ENCODE measurements at places on chromosomes 4 and X.

- DNase-seq, result no peak
Observed at GRCh38 chrX:21798677-21799219, 40.7 kb upstream of the MBTPS2 start.

GRCh38 chr4:151195801-151196200 is 81.2 kb upstream of the PRSS48 start:
- no peak for DNase-seq

- no peak for DNase-seq
Observed at GRCh38 chr4:132827522-132827921, 321.6 kb upstream of the PCDH10 start.

DNA sequence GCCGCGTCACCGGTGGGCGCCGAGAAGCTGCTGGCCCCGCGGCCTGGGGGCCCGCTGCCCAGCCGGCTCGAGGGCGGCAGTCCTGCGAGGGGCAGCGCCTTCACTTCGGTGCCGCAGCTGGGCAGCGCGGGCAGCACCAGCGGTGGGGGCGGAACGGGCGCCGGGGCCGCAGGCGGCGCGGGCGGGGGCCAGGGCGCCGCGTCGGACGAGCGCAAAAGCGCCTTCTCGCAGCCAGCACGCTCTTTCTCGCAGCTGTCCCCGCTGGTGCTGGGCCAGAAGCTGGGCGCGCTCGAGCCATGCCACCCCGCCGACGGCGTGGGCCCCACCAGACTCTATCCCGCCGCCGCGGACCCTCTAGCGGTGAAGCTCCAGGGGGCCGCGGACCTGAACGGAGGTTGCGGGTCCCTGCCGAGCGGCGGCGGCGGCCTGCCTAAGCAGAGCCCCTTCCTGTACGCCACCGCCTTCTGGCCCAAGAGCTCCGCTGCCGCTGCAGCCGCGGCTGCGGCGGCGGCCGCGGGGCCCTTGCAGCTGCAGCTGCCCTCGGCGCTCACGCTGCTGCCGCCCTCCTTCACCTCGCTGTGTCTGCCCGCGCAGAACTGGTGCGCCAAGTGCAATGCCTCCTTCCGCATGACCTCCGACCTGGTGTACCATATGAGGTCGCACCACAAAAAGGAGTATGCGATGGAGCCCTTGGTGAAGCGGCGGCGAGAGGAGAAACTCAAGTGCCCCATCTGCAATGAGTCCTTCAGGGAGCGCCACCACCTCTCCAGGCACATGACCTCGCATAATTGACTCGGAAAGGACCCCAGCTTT is 5.6 kb downstream of the PRDM8 start:
- DNase-seq, result no peak

GRCh38 chr4:118761397-118762016 is 74.4 kb downstream of the SEC24D start:
- no peak for DNase-seq

DNA sequence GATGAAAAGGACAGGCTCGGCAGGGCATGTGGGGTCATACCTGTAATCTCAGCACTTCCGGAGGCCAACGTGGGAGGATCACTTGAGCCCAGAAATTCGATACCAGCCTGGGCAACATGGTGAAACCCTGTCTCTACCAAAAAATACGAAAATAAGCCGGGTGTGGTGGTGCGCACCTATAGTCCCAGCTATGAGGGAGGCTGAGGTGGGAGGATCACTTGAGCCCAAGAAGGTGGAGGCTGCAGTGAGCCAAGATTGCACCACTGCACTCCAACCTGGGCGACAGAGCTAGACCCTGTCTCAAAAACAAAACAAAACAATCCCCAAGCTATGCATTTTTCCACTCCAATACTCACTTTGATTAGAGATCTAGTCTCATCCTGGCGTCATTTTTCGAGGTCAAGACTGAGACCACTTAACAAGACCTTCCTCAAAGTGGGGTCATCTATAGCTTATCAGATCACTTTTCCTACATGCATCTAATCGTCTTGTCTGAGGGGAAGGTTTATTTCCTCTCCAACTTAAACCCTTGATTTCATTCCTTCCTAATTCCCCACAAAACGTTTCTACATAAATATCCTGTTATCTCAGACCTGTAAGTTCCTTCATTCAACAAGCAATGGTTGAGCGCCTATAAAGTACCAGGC is 1.3 kb downstream of the NKAP start:
- no peak for DNase-seq

- no peak for DNase-seq
Observed at GRCh38 chr4:174604198-174604597, 81.9 kb upstream of the HPGD start.

- no peak for DNase-seq
Observed at GRCh38 chrX:31540313-31540712, 468.5 kb upstream of the FTHL17 start.

GRCh38 chr4:179485781-179486180 is 2043.5 kb upstream of the AGA start:
- DNase-seq, result no peak

GRCh38 chr4:123649645-123650391 is 253.2 kb downstream of the SPRY1 start:
- DNase-seq, result no peak

DNA sequence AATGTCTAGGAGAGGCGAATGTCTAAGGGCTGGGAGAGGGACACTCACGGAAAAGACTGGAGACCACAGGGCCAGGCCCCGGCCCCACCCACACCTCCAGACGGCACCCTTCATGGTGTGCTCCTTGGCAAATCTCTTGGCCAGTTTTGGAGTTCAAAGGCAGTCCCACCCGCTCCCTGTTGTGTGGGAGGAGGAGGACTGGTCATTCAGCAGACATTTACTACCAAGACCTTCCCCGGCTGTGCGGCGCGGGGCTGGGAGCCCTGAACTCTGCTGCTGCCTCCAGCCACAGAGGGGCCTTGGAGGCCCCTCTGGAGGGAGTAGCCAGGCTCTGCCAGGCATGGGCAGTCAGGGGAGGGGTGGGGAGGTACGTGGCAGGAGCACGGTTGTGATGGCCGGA is 8.7 kb upstream of the TBC1D14 start:
- no peak for DNase-seq

DNA sequence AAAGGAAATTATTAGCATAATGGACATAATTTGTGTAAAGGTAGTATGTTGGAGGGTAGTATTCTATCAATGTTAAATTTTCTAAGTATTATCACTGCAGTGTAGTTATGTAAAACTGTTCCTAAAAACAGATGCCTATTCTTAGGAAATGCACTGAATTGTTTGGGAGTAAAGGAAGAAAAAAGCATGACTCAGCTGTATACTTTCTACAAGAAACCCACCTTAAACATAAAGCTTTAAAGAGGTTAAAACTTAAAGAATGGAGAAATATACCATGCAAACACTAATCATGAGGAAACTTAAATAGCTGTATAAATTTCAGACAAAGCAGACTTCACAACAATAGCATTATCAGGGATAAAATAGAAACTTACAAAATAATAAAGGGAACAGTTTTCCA is 292.9 kb downstream of the ANTXR2 start:
- no peak for DNase-seq

- DNase-seq, result no peak
Observed at GRCh38 chrX:147899379-147900114, 12.2 kb upstream of the FMR1 start.

DNA sequence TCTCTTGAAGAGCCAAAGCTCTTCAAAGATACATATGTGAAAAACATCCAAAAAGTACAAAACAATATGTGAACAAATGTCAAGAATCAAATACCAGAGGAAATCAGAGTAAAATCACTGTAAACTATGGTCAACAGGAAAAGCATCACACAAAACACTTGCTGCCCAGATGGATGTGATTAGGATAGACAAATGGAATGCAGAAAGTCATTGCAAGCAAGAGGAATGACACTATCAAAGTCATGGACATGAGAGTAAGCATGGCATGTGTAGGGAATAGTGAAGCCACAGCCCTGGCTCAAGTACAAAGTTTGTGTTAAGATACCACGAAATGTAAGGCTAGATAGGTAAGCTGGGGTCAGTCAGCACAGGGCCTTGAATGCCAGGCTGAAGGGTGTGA is 37.7 kb downstream of the CLDN2 start:
- DNase-seq, result no peak

DNA sequence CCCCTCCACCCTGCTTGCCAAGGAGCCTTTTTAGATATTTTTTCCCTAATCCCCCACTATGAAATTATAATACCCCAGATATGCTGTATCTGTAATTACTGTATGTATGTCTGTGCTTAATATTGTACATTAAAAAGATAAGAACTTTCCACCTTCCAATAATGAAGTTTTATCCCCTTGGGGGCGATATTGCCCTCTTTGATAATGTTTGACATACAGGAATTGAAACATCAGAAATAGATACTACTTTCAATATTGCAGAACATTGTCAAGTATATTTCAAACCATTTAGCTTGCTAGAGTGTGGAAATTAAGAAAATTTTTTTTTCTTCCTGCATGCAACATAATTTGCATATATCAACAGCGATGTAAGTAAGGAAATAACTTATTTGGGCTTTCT is 58.9 kb downstream of the NAF1 start:
- no peak for DNase-seq

DNA sequence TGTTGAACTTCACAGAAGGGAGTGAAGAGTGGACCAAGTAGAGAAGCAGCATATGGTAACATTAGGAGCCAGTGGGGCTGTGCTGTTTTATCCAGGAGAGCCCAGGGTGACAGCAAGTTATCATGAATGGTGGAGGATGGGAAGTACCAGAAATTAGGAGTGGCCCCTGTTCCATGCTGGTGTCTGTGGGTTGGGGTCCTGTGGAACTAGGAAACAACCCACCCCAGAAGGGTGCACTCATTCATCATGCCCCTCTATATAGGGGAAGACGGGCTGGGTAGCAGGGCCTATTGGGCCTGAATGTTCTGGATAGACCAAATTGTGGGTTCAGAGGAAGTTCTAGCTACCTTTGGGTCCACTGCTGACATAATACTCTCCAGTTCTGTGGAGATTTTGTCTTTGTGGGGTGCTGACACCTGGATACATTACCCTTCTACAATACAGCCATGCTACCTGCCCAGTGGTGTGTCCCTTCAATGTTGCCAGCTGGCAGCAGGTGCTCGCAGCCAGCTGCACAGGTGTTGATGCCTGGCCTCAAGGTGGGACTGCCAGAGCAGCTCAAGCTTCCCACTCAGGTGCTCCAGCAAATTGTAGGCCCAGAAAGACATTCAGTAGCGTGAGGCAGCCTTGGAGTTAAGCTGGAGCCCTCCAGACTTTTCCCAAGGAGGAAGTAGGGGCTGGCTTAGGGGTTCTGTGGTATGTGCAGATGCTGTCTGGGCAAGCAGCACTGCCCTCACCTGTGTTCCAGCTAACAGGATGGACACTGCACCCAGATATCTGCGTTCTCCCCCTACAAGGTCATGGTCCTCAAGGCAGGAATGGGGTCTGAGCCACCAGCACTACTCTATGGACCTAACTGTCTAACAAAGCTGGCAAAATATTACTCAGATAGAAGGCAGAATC is 106.5 kb downstream of the NHSL2 start:
- no peak for DNase-seq

- no peak for DNase-seq
Observed at GRCh38 chrX:84162401-84162800, 25.6 kb downstream of the RPS6KA6 start.
